ENCODE measurements at places on chromosomes 6 and 20. TPM values are rescaled to one million over a fixed set of nuclear protein-coding genes. Genes with fewer than 3 reads are reported as not detected.

DNA sequence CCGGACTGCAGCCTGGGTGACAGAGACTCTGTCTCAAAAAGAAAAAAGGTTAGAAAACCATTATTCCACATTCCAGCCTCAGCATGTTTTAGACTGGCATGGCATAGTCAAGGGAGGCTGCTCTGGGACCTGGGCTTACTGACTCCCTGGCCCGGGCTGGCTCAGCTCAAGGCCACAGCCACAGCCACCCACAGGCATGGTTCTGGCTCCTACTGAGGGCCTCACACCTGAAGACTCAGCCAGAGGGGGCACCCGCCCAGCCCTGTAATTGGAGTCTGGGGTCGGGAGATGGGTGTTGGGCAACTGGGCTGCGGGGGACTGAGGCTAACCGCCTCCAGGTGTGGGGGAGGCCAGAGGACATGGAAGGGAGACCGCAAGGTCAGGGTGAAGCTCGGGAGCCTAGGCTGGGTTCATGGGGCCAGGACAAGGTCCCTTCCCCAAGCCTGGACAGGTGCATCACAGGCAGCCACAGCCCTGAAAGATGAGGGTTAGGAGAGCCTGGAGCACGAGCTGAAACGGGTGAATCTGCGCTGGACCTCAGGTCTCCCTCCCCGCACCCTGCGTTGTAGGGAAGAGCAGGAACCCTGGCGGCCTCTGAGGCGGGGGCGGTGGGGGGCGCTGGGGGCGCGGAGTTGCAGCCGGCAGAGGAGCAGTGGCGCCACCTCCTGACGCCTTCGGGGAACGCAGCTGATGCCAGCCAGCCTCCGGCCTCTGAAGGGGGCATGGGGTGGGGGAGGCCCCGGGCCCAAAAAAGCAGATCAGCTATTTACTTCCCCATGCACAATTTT, 67.7 kb upstream of the SRSF6 start:
- DNase-seq = no peak

- DNase-seq = no peak
These were observed 118.2 kb upstream of the GJE1 start for GRCh38 chr6:142014515-142014914.

Gene TCEA2
- 25.0 TPM for total RNA-seq

DNA sequence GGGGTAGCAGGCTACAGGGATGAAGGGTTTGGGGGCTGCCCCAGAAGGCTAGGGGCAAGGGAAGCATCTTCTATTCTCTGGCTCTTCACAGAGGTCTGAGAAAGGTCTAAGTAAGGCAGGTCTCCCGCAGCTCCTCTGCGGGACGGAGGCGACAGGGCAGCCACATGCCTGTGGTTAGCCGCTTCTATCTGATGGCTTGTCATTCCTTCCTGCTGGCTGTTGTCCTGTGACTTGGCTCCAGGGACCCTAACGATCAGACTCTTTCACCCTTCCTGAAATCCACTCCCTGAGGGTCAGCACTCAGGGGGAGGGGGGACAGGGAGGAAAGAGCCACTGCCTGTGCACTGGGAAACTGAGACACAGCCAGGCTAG, 673 bp downstream of the CST7 start:
- DNase-seq = peak; percentile 46

Gene CPXM1
- total RNA-seq = 0.49 TPM

- peak; percentile 6 for DNase-seq
These were observed 112.8 kb upstream of the INSM1 start for GRCh38 chr20:20255099-20255498.

- peak; percentile 69 for DNase-seq
These were observed 18.0 kb upstream of the DEFB129 start for GRCh38 chr20:208942-209566.

Gene BANF2
- not detected for total RNA-seq

- no peak for DNase-seq
These were observed 162.0 kb upstream of the SOX4 start for GRCh38 chr6:21431526-21431925.

DNA sequence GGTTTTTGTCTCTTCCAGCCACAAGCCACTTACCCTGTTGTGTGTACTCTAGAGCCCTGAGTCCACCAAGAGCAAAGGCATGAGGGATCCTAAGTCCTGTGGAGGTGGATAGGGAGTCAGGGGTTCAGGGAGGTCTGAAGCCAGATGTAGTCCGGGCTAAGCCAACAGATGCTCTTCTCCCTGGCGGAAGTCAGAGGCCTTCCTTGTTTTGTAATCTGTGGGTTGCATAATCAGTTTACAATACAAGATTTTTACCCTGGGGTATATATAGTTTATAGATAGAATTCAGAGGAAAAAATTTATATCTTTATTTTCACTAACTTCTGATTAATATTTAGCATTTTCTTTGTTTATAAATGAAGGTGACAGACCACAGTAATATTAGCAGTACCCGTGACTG, 9.2 kb downstream of the LAMP5 start:
- no peak for DNase-seq

GRCh38 chr6:109013656-109014305, 80.9 kb downstream of the SESN1 start:
- DNase-seq = no peak

GRCh38 chr6:56162081-56162480, 85.3 kb downstream of the COL21A1 start:
- DNase-seq = no peak

- DNase-seq = no peak
These were observed 496.3 kb downstream of the DHX35 start for GRCh38 chr20:39458452-39458851.

DNA sequence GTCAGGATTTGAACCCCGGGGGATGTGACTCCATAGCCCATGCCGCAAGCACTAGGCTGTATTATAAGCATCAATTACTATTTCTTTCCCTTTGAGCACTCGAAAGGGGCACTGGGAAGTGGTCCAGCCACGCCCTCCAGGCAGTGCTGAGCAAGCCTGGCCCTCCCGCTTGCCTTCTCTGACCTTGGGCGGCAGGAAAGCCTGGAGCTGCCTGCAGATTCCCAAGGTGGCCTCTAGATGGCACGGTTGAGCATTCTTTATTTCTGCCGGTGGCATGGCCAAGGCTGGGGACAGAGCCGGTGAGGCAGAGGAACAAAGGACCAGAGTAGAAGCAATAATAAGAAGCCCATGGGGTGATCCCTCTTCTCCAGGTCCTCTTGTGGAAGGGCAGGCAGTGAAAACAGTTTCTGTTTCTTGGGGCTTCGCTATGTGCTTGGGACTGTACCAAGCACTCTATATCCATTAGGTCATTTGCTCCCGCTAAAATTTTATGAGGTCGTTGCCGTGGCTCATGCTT, 32.0 kb downstream of the ARHGAP40 start:
- DNase-seq = peak; percentile 76

- peak; percentile 22 for DNase-seq
These were observed 81.5 kb downstream of the RTN4IP1 start for GRCh38 chr6:106547601-106548453.

Gene NRSN1
- total RNA-seq = not detected

GRCh38 chr6:156183678-156184077, 593.5 kb upstream of the ARID1B start:
- no peak for DNase-seq

- no peak for DNase-seq
These were observed 374.1 kb upstream of the CITED2 start for GRCh38 chr6:139748353-139749146.

Gene PAX1
- total RNA-seq = not detected

Gene PTPRK
- 0.95 TPM for total RNA-seq

Gene ATG5
- total RNA-seq = 39.0 TPM

Gene FAM209B
- 3.3 TPM for total RNA-seq

Gene COL9A1
- not detected for total RNA-seq

Gene PRL
- total RNA-seq = not detected

Gene FANCE
- total RNA-seq = 2.2 TPM

DNA sequence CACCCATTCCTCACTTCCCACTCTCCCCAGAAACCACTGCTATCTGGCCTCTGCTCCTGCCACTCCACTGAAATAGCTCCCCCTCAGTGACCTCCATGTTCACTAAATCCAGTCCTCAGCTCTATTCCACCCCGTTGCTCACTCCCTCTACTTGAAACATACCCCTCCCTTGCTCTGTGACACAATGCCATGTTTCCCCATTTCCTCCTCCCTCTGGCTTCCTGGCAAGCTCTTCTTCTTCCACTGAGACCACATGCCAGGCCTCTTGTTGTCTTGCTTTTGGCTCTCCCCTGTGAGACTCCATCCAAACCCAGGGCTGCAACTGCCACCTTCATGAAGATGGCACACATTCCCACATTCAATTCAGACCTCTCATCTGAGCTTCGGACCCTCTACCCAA, 13.9 kb downstream of the TMEM151B start:
- DNase-seq = no peak

- DNase-seq = no peak
These were observed 140.3 kb upstream of the RUNX2 start for GRCh38 chr6:45187836-45188235.

GRCh38 chr6:11033825-11034224, 10.3 kb downstream of the ELOVL2 start:
- no peak for DNase-seq

DNA sequence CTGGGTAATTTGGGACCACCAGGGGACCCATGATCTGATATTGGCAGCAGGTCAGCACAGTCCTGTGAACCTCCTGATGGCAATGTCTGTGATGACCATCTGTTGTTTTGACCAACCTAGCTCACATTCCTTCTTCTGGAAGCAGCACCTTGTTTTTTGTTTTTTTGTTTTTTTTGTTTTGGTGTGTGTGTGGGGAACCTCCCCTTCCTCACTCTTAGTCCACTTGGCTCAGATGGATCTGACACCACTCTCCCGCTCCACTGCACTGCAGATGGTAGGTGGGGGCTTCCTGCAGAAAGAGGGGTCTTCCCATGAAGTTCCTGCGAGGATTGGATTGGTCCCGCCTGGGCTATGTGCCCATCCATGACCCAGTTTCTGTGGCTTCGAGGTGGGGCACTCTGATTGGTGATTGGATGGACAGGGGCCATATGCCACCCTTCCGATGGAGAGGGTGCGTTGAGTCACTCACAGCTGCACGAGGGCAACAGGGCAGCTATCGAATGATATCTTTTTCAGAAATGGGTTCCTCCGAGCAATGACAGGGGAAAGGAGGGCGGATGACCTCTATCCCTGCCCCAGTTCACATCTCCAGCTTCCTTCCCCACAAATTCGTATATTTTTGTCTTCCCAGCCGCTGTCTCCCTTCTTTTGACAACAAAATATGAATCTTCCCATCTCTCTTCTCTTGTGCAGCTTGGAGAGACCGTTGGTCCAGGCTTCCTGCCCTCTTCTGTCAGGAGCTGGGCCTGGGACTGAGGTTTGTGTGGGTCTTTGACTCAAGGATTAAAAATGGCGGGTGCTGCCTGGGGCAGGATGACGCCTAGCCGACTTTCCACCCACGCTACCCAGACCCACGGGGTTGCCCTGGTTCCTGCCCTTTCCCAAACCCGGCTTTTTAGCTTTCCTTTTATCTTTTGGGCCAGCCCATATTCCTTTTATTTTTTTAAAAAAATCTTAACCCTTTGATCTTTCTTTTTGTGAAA, 132.1 kb upstream of the KCNG1 start:
- DNase-seq = no peak

GRCh38 chr6:84773133-84773430, 8.7 kb upstream of the TBX18 start:
- no peak for DNase-seq

DNA sequence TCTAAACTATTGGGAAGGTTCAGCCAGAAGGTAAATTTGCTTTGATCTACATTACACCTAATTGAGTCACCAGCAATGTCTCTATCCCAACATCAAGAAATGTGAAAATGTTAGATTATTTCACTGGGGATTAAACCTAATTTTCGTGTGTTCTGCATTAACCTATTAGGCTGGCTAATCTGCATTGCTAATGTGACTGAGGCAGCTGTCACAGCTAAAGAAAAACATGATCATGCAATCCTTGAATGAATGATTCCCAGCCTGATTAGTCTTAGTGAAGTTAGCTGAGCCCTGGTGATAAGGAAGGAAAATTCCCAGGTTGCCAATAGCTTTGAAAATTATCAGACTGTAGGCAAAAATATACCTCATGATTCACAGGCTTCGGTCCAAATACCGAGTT, 135.3 kb downstream of the LINC00237 start:
- no peak for DNase-seq

DNA sequence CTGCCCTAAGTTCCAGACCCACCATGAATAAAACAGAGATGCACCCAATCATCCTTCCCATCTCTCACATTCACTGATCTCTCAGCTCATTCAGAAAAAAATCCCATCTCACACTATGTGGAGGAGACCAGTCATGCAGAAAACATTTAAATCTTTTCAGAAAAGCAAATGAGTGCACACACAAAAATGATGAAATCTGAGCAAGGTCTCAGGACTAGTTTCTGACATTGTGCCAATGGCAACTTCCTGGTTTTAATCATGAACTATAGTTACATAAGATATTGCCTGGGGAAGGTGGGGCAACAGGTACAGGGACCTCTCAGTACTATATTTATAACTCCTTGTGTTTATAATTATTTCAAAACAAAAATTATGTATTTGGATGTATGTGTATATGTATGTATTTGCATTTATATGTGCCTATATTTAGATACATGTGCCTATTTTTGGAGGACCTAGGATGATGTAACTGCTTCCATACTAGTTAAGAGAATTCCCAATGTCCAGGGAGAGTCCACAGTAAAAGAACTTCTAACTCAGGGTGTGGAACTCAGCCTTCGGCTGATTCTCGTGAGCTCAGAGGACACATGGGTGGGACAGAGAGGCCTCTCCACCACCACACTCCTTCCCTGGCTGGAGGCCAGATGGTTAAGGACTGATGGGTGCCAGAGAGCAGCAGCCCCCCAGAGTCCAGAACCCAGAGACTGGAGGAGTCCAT, 71.7 kb upstream of the MAP3K4 start:
- DNase-seq = no peak

Gene ADTRP
- total RNA-seq = not detected

DNA sequence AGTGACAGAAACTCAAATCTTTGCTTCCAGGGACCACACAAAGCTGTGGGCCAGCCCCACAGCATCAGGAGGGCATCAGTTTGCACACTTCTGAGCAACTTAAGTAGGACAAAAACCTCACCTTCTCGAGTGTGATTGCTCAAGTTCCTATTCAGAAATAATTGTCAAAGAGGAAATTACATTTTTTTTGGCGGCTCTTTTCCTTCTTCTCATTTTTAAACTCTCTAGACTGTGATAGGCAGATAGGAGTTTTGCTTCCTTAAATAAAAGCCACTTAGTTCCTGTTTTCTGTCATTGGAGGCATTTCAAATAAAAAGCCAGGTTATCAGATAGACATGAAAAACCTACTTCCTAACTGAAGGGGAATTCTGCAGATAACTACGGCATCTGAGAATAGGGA, 11.2 kb upstream of the TAGAP start:
- DNase-seq = no peak

DNA sequence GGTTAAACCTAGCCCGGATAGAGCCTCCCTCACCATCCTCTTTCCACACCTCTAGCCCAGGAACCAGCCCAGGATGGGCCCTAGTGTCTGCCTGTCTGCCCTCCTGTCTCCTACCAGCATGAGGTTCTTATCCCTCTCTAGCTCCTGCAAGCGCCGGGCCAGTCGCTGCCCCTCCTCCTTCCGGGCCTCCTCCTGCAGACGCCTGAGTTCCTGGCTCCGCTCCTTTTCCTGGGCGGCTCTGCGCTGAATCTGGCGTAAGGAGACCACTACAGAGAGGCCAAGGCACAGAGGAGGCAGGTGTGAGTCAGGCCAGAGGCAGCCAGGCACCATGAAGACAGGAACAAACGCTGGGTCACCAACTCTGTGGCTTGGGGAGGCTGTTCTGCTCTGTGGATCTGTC, 4.3 kb upstream of the PSORS1C2 start:
- DNase-seq = no peak

GRCh38 chr6:106803188-106803587, 171.3 kb downstream of the CD24 start:
- no peak for DNase-seq

- DNase-seq = peak; percentile 32
These were observed 3.9 kb upstream of the PRDM13 start for GRCh38 chr6:99602520-99603420.

Gene C20orf204
- 5.5 TPM for total RNA-seq

Gene PLCB1
- total RNA-seq = 66.2 TPM

Data from natural killer cell (primary cell).